ENCODE measurements at places on chromosomes 12 and 14.
A peak's percentile ranks its signal among the peaks of the same experiment; 100 is the strongest.

DNA sequence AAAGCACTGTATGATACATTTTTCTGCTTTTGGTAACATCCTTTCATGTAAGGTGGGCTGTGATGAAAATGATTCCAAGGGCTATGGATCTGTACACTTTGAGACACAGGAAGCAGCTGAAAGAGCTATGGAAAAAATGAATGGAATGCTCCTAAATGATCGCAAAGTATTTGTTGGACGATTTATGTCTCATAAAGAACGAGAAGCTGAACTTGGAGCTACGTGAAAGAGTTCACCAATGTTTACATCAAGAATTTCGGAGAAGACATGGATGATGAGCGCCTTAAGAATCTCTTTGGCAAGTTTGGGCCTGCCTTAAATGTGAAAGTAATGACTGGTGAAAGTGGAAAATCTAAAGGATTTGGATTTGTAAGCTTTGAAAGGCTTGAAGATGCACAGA, 22.1 kb upstream of the SRGAP1 start:
- no peak for DNase-seq

GRCh38 chr12:124314766-124315165, 19.9 kb downstream of the RFLNA start:
- no peak for DNase-seq

GRCh38 chr12:132662901-132663755, 24.0 kb downstream of the POLE start:
- no peak for DNase-seq

DNA sequence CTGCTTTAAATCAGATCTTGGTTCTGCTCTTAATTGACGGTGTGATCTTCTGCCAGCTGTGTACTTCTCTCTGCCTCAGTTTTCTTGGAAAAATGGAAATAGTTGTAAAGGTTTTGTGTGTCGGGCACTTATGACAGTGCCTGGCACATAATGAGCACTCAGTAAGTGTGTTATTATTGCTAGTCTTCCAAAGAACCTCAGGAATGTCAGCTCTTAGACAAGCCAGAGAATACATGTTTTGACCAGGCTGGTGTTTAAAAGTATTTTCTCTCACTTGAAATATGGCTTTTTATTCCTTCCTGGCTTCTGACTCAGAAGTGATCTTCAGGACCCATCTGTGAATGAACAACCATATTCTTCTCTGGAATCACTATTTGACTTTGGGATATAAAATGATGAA, 304.1 kb downstream of the SNAPC1 start:
- no peak for DNase-seq

- no peak for DNase-seq
Observed at GRCh38 chr12:57154804-57155434, 7.5 kb upstream of the LRP1-AS start.

DNA sequence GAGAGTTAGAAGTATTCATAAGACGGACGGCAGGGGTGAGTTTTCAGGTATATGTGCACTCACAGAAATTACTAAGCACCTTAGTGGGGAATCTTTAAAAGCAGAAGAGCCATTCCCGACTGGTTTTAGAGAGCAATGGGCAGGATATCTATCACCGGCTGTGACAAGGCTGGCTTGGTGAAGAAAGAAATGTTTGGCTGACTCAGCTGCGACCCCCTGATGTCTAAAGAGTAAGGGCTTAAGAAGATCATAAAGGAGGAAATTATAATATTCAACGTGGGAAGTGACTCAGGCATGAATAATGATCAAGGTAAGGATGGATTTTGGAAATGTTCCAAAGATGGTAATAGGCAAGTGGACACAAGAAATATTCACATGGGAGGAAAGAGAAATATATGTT, 407.6 kb downstream of the TMEM132D start:
- DNase-seq = no peak

GRCh38 chr14:104688505-104689108, 811 bp upstream of the INF2 start:
- no peak for DNase-seq

DNA sequence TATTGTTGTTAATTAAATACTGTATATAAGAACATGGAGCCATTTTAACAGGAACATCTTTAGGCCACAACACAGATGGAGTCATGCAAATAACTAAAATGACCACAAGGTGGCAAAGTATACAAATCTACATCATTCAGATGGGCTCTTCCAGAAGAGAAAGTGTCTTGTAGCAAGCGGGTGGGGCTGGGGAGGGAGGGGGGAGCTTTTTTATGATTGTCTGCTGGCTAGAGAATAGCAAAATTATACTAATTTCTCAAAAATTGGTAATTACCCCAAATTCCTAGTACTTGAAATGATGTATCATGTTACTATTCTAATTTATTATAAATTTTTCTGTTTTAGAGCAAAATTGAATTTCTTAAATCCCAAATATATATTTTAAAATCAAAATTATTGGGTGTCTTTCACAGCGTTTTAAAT, 378.7 kb downstream of the PRKD1 start:
- DNase-seq = peak; percentile 85

DNA sequence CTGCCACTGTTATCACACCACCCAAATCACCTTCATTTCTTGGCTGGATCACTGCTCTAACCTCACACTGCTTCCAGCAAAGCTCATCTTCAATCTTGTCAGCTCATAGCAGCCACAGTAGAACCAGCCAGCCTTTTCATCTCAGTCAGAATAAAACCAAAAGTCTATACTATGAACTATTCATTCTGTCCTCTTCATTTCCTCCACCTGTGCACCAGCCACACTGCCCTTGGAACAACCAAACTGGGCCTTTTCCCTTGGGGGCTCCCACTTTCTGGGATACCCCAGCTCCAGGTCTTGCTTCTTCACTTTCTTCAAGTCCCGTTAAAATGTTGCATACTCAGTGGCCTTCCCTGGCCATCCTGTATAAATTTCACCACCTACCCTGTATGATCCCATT, 234.4 kb upstream of the DAAM1 start:
- DNase-seq = no peak

- no peak for DNase-seq
Observed at GRCh38 chr12:84632556-84632955, 280.0 kb downstream of the SLC6A15 start.

GRCh38 chr14:32542507-32542906, 213.4 kb downstream of the AKAP6 start:
- no peak for DNase-seq

GRCh38 chr12:107488666-107489065, 196.9 kb upstream of the PWP1 start:
- DNase-seq = no peak

GRCh38 chr12:54052438-54053002, 1.1 kb upstream of the HOXC4 start:
- no peak for DNase-seq

GRCh38 chr14:101820283-101820798, 58.8 kb downstream of the PPP2R5C start:
- no peak for DNase-seq

- no peak for DNase-seq
Observed at GRCh38 chr12:57216921-57217879, 606 bp downstream of the NXPH4 start.

DNA sequence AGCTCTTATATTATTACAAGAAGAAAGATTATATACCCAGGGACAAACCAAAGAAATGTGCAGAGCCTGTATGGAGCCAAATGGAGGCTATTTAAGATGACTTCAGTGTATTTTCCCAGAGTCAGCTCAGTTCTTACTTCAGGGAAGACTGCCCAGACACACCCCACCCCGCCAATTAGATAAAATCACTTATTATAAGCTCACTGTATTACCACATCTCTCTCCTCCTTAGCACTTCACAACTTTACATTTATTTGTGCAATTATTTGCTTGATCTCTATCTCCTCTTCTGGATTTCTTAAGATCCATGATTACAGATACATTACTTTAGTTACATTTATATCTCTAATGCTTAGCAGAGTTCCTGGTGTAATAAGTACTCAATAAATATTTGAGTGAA, 24.7 kb upstream of the WDR89 start:
- no peak for DNase-seq

DNA sequence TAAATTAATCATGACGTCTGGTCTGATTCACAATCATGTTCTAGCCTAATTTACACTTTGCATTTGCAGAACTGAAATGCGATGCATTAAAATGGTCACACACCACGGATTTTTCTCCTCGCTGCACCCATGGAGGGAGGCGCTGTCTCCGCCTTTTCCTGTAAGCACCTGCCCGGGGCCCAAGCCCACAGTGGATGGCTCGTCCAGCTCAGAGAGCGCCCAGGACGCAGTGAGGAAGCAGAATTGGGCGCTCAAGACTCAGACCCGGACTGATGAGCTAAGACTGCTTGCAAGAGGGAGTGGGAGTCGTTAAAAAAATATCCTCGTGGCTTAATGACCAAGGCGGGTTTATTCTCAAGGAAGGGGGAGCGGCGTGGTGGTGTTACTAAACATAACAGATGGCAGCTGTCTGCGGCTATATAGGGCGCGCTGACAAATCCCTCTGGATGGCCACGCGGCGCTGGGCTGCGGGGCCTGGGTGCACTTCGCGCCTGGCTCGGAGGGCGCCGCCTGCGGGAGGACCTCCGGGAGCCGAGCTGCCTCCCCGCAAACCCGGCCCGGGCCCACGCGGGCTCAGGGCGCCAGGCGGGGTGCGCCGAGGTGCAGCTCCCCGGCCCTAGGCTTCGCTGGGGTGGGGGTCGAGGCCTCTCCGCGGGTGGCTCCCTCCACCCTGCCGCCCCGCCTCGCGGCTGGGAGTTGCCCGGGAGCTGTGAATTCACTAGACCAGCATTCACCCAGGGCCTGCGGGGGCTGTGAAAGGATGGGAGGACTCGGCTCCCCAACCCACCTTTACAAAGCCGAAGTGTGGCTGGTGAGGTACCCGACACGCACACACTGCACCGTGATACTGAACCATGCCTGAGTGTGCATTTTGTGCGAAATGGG, 78.7 kb downstream of the PPM1A start:
- DNase-seq = peak; percentile 95

- DNase-seq = no peak
Observed at GRCh38 chr14:73625706-73626105, 13.4 kb downstream of the ACOT6 start.

All from NCI-H2107 (cell line).